ENCODE measurements at places on chromosomes 16 and 17.

DNA sequence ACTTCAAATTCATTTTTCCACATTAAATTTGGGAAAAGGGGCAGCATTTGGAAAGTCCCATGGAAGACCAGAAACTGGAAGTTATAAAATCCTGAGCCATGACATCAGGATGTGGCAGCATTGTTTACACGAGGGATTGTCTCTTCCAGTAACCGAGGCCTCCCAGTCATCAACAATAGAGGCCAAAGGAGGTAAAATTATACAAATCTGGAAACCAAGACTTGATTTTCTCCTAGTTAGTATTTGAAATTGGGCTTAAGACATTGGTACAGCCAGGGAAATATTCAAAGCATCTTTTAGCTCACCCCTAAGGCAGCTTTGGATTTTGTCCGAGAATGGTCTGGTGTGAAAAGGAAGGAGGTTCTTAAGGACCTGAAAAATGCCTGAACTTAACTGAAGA, 251.6 kb upstream of the FOXF1 start:
- peak; percentile 12 for DNase-seq

DNA sequence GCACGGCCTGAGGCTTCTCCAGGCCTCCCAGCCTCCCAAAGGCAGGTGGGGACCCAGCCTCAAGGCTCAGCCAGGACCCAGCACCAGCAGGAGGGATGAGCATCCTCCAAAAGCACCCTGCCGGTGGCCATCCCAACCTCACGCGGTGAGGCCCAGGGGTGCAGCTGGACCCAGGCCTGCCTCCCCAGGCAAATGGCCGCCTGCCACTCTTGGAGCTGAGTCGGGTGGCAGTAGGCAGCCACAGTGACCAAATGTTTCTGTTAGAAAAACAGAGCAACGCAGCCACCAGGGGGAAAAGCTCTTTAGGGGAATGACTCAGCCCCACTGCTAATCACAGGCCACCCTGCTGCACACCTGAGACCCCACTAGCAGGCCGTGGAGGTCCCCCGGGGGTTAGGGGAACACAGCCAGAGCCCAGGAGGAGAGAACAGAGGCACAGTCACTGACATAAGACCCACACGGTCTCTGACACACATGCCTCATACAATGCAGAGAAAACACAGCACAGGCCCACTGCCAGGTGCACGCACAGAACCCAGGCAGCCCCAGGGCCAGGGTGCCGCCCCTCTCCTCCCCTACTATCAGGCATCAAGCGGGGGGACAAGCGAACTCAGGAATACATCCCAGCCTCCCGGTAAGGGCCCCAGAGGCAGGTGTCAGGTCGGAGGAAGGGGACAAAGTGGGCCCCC, 12.4 kb downstream of the BCAR1 start:
- DNase-seq, result no peak

DNA sequence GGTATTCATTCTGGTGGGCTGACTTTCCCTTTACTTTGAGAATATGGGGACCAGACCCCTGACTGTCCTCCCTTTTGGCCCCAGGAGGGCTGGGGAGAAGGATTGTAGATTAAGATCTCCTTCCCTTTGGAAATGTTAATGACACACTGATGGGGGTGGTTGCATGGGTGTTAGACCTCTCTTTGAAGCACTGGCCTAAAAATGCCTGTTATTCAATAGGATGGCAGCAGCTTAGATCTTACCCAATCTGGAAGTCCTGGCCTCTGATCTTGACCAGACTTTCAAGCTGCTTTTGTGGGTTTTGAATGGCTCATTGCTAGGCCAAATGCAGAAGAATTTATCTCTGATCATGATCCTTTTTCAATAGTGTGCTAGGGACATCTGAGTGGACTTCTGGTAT, 25.7 kb downstream of the MAP3K3 start:
- peak; percentile 71 for DNase-seq

DNA sequence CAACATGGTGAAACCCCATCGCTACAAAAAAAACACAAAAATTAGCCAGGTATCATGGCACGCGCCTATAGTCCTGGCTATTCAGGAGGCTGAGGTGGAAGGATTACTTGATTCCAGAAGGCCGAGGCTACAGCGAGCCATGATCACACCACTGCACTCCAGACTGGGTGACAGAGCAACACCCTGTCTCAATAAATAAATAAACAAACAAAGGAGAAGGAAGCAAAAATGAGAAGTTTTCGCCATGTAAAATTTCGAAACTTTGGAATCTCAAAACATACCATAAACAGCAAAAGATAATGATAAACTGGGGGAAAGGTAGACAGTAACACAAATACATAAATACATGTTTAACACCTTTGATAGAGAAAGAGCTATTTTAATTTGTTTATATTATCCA, 130.9 kb downstream of the ZFHX3 start:
- DNase-seq, result no peak

DNA sequence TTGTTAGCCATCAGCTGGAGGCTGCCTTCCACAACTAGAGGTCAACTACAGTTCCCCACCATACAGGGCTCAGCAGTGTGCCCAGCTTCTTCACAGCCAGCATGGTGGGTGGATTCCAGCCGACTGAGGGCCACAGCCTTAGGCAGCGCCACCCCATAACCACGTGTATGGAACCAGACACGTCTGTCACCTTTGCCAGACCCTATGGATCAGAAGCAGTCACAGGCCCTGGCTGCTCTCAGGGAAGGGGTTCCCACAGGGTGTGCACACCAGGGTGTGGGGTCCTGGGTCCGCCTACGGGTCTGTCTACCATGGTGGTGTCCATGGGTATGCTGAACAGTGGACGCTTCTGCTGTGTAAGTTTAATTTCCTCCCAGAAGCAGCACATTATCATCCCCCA, 265.0 kb upstream of the FOXF1 start:
- DNase-seq, result no peak

DNA sequence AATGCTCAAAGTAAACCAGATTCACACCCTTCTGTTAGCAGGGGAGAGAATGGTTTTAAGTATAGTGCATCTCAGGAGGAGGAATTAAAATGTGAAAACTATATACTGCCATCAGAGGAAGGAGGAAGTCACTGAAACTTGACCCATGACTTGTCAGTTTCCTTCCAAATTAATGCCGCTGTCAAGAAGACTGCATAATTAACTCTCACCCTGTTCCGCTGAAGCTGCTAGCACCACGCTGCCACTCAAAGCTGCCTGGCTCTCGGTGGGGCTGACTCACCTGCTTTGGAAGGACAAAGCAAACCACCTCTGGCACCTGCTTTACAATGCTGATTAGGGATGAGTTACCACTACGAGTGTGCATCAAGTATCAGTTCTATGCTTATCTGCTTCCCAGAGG, 37.8 kb upstream of the ULK2 start:
- no peak for DNase-seq

- no peak for DNase-seq
Observed at GRCh38 chr17:2230877-2231276, 72.7 kb downstream of the SMG6 start.

GRCh38 chr17:5430413-5430999, 8.4 kb downstream of the C1QBP start:
- DNase-seq, result no peak

DNA sequence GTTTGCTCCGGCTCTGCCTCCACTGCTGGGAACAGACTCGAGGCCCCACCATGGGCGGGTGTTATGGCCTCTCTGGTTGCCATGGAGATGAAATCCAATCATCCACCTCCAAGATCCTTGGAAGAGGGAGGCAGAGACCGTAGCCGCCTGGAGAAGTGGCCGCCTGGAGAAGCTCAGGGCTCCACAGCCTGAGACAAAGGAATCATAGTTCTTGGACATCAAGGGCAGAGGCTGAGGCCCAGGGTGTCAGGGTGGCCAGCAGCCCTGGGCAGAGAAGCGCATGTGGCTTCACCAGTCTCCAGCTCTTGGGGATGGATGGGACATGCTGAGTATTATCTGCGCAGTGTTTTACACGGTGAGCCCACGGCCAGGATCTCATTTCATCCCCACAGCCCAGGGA, 36.2 kb downstream of the ABR start:
- peak; percentile 85 for DNase-seq

GRCh38 chr17:34254146-34254545, 939 bp upstream of the CCL2 start:
- no peak for DNase-seq

DNA sequence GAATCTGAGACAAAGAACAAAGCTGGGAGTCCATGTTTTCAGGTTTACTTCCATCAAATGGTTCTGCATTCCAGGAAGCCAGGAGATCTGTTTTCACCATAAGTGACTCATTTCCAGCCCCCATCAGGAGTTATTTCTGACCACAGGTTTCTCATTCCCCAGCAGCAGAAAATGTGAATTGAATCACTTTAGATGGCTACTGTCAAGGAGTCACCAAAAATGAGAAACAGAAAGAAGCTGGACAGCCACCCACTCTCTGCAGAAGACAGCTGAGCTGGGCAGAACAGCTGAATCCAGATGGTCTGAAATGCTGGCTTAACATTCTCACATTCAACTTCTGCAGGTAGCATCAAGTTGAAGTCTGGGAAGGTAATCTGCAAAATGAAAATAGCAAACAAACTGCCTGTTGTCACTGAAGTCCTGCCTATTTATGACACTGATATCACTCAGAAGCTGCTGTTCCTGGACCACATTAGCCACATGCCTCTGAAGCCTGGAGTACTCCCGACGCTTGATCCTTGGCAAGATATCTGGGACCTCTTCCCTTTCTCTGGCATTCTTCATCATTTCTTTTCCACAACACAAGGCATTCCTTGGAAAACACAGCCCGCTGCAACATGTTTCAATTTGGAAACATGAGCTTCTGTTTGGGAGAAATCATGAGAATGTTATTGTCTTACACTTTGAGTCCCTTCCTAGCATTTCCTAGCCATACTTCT, 15.3 kb downstream of the CCL11 start:
- no peak for DNase-seq

- DNase-seq, result no peak
Observed at GRCh38 chr17:68782789-68783188, 172.4 kb downstream of the ABCA8 start.

DNA sequence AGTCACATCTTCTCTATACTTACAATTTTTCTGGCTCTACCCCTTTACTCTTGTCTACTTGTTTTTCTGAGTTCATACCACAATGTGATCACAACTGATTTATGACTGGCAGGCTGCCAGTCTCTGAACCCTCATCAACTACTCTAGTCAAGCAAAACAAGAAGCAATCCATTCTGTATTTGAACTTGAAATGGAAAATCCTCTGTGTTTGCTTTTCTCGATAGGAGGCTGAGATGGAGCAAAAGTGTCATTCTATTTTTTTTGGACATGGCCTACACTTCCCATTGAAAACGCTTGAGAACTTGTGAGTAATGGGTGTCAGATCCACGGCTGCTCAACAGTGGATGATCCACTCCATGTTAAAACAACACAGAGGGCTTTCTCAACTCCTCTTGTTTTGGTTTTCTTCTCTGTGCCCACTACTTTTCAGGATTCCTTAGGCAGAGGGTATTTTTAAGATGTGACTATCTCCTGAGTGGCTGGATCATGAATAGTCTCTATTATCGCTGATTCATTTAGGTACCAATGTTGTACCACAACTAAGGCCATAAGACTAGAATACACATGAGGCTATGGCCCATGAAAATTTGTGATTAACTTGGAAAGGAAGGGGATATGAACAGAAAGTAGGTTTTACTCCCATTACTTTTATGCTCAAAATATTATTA, 11.7 kb downstream of the TMEM100 start:
- DNase-seq, result peak; percentile 7

- DNase-seq, result peak; percentile 55
Observed at GRCh38 chr16:62404842-62405611, 368.8 kb upstream of the CDH8 start.

GRCh38 chr17:82787081-82787848, 35.4 kb downstream of the TBCD start:
- DNase-seq, result no peak

DNA sequence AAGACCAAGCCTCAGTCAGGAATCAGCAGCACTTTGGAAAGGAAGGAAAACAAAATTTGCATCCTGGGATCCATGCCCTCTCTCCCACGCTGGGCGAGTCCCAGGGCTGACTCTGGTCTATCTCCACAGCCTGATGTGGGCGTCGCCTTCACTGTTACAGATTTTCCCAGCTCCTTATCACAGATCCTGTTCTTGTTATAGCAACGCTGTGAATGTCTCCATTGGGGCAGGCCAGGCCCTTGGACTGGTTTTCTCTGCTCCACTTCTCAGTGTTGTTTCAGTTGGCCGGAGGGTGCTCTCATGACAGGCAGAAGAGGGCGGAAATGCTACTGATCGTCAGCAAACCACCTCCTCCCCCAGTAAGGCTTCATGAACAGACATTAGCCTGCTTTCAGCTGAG, 127.9 kb upstream of the CDH11 start:
- peak; percentile 77 for DNase-seq

- peak; percentile 37 for DNase-seq
Observed at GRCh38 chr16:11679250-11679649, 11.0 kb downstream of the SNN start.

- no peak for DNase-seq
Observed at GRCh38 chr17:66625311-66625767, 209.6 kb upstream of the CACNG5 start.

GRCh38 chr17:72095316-72095715, 25.5 kb upstream of the SOX9 start:
- DNase-seq, result peak; percentile 29

- no peak for DNase-seq
Observed at GRCh38 chr17:55930291-55930809, 179.5 kb downstream of the PCTP start.

GRCh38 chr16:2422123-2422867, 7.0 kb upstream of the CCNF start:
- DNase-seq, result no peak

DNA sequence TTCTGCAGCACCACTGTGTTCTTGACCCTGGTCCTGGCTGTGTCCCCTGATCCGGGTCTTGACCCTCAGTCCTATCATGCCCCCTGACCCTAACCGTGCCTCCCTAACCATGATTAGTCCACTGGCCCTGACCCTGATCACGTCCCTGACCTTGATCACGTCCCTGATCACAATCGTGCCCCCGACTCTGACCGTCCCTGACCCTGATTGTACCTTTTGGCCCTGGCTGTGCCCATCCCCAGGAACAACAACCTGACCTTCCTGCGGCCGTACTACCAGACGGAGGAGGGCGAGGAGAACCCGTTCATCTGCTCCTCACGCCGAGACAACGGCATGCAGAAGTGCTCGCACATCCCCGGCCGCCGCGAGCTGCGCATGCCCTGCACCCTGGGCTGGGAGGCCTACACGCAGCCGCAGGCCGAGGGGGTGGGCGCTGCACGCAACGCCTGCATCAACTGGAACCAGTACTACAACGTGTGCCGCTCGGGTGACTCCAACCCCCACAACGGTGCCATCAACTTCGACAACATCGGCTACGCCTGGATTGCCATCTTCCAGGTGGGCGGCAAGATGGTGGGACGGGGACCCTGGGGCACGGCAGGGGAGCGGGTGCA, 24.9 kb downstream of the TPSG1 start:
- DNase-seq, result no peak

- DNase-seq, result peak; percentile 94
Observed at GRCh38 chr17:78378225-78379130, at the start of gene PGS1. Gene PGS1 (plus strand): TSS chr17:78378649. CDS start chr17:78378666, 17 bp downstream.

DNA sequence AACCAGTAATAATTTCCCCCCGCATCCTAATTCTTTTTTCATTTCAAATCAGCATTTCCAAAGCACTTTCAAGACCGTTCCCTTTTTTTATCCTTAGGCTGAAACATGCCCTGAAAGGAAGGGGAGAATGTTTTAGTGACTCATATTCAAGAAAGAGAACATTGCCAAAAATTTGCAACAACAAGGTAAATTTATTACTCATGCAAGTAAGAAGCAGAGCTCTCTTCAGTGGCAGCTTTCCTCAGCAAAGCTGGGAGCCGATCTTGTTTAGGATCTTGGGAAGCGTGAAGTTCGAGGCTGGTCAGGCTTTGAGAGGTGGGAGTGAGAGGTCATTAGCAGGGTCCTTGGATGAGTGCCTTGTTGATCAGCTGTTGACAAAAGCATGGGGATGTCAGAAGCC, 129.5 kb downstream of the PRKCA start:
- no peak for DNase-seq

All from endodermal cell (in vitro differentiated cells).